ENCODE measurements at places on chromosomes 12 and 14.
A peak's percentile ranks its signal among the peaks of the same experiment; 100 is the strongest.

DNA sequence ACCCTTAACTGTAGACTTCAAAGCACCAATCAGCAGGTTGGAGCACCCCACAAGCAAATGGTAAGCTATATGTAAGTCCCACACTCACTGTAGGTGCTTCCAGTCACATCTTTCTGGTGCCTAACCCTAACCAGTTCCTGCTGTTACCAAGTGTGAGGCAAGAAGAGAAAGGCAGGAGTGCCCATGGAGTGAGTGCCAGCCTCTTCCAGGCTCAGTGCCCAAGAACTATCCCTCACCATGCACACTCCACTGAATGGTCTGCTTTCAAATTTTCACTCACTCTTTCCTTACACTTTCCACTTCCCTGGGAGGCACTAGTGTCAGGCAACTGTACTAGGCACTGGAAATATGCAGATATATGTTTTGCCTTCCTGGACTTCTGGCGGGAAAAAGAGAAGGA is 62.2 kb upstream of the ZDHHC17 start:
- DNase-seq, result no peak

DNA sequence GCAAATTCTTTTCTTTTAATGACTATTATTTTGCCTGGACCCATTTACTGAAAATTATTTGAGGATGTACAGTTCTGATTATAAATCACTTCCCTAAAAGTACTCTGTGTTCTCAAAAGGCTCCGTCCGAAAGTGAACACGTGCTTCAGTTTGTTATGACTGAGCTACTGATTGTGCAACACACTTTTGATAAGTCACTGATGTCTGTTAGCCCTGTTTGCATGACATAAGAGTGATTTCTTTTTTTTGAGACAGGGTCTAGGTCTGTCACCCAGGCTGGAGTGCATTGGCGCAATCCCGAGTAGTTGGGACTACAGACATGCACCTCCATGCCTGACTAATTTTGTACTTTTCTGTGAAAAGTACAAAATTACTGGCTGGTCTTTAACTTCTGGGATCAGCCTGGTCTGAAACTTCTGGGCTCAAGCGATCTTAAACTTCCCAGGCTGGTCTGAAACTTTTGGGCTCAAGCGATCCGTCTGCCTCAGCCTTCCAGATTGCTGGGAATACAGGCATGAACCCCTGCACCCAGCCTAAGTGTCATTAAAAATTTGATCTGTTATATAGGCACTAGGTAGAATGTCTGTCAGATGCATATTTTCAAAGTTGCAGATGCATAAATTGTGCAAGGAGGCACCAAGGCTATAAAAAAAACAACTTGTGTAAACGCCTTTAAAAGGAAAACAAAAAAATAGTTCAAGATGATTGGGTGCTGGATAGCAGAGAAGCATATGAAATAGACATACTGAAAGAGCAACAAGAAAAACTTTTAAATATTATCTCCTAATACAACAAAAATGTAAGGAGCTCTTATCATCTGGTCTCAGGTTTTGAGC is 111.5 kb downstream of the SRGAP1 start:
- no peak for DNase-seq

GRCh38 chr12:105278043-105278697 is 42.2 kb upstream of the APPL2 start:
- DNase-seq, result no peak

- peak; percentile 41 for DNase-seq
These were observed 74.3 kb upstream of the ST8SIA1 start for GRCh38 chr12:22408610-22409376.

DNA sequence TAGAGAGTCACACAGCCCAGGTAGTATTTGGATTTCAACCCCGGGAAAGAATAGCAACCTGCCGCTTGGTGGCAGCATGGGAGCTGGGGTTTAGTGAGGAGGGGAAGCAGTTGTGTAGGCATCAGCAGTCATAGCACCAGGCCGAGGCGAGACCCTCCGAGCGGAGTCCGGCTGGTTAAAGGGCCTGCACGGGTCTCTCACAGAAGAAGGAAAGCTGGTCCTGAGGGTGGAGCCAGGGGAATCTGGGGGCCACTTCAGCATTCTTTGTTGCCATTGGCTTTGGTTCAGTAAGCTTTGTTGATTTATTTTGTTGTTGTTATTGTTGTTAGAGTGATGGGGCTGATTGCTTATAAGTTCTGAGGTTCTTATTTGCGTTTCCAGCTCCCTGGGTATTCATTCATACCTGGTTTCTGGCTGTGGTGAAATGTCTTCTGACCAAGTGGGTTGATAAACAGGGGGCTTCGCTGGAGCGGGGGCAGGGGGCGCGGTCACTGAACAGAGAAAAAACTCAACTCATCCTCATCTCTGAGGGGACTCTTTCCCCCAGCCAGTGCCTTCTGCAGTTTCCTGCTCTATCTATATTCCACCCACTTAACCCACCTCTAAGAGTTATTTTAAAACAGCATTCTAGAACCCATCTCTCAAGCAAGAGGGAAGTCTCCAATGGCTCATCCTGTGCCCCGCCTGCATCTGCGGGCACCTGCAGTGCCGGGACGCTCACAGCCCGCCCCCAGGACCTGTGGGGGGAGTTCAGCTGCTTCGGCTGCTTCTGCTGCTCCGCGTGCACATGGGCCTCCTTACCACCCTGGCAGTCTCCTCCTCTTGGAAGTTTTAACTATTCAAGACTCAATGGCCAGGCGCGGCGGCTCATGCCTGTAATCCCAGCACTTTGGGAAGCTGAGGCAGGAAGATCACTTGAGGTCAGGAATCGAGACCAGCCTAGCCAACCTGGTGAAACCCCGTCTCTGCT is 11.6 kb downstream of the CKB start:
- DNase-seq, result no peak

- peak; percentile 90 for DNase-seq
These were observed 2.9 kb upstream of the ZFP36L1 start for GRCh38 chr14:68795597-68796417.
